ENCODE measurements at places on chromosomes 11 and 22.
A peak's percentile ranks its signal among the peaks of the same experiment; 100 is the strongest.

DNA sequence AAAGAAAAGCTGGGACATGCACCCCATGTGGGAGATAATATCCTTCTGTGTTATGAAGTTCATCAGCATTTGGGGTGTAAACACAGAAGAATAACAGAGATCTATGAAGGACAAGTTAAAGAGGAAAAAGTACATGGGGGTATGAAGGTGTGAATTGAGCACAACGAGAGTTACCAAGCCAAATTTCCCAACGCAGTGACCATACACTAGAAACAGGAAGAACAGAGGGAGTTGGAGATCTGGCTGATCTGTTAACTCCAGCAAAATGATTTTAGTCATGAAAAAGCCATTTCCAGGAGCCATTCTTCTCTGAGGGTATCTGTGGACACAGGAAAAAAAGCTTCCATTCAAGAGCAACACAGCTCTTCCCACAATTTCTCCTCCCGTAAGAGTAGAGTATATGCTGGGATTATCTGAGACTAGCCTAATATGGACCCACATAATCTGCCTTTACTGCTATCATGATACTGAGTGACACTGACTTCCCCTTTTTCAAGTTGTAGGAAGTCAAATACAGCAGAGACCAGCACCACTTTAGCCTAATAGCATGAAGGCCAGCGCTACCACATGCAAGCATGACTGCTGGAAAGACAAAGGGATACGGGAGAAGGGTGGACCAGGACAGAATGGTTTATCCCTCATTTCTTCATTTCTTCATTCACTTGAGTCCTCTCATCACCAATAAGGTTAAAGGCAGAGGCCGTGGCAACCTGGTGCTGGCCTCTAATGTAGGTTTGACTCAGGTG, 19.6 kb upstream of the OR8D2 start:
- peak; percentile 18 for DNase-seq

GRCh38 chr11:86386746-86387145, 12.1 kb downstream of the CCDC81 start:
- DNase-seq = no peak

- DNase-seq = no peak
These were observed 208.4 kb downstream of the DDX10 start for GRCh38 chr11:108873310-108873709.

GRCh38 chr11:61416941-61417340, 12.8 kb downstream of the CPSF7 start:
- no peak for DNase-seq

DNA sequence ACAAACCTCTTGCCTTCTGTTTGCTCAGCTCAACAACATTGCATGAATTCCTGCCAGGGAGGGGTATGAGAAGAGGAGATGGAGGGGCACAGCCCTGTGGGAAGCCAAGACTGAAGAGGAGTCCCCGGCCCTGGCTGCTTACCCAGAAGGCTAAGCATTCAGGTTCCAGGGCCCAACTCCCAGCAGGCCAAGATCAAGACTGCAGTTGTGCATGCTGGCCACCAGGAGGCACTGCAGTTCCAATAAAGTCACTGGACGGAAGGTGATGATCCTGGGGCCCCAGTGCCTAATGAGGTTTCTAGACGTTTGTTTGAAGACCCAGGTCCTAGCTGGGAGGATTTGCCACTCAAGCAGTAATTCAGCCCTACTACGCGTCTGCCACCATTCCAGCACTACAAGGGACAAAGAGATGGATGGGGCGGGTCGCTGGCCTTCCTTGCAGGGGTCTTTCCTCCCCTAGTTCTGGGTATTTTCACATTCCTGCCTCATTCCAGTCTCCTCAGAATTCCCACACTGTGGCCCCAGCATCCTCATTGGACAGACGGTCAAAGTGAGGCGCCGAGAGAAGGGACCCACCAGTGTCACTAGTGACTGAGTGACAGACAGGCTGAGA, 23.6 kb downstream of the ALX4 start:
- peak; percentile 54 for DNase-seq

GRCh38 chr22:25362215-25362882, 142.9 kb downstream of the CRYBB2 start:
- DNase-seq = peak; percentile 46

DNA sequence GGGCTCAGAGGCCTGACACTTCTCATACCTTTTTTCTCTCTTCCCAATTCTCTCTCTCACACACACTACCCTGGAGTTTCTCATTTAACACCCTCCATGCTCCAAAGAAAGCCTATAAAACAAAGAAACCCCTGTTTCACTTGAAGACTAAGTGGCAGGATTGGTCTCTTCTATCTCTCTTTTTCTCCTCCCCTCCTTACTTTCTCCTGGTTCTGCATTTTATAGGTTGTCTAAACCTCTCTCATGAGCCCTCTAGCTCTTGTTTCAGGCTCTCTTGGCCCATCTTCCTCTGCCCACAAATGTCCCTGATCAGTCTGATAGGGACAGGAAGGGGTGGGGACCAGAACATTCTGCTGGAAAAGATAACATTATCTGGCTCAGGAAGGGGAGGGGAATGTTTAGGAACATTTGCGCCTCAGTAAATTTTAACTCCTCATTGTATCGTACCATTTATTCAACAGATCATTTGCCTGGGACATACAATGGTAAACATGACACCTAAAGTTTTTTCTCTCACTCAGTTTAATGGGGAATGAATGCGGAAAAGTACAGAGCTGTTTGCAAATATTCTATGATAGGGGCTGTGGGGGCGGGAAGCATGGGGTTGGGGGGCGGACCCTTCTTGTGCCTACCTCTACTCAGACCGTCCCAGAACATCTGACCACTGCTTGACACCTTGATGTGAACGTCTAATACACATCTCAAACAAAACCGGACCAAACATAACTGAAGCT, 10.8 kb downstream of the CRYBA4 start:
- DNase-seq = no peak

- DNase-seq = no peak
These were observed 338.0 kb downstream of the AASDHPPT start for GRCh38 chr11:106415510-106415909.

- no peak for DNase-seq
These were observed 14.2 kb downstream of the PLEKHB1 start for GRCh38 chr11:73660497-73661034.

GRCh38 chr11:34351687-34352469, 5.9 kb downstream of the ABTB2 start:
- DNase-seq = no peak

GRCh38 chr11:66856496-66857233, at the start of gene LRFN4:
TSS of gene LRFN4 (plus strand) at chr11:66857064. CDS start at chr11:66857745, 681 bp downstream.
- DNase-seq = peak; percentile 53
